ENCODE measurements at places on chromosomes 5 and 9.

DNA sequence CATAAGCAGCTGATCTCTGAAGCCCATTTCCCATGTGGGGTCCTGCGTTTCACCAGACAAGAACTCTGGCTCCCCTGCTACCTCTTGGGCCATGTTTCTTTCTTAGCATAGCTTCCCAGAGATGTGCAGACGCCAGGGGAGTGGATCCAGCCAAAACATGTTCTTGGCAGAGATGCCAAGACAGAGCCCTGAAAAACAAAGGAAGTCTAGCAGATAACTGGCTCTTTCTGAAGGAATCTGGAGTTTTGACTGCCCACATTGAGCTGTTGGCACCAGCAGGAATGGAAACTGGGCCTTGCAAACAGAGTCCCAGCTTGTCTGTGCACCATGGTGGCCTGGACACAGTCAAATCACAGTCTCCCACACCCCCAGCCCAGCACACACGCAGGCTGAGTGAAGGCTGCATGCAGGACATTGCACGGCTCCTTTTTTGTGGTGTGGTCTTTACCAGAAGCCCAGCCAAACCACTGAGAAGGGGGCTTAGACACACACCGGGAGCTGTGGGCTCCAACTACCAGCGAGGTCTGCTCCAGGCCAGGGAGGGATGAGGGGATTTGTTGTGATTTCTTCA, 114.7 kb downstream of the SNX18 start:
- no peak for DNase-seq

- DNase-seq: peak; percentile 81
These were observed 41.2 kb downstream of the SLC22A5 start for GRCh38 chr5:132410451-132411303.

GRCh38 chr5:161022151-161022550, 170.1 kb upstream of the ATP10B start:
- no peak for DNase-seq

DNA sequence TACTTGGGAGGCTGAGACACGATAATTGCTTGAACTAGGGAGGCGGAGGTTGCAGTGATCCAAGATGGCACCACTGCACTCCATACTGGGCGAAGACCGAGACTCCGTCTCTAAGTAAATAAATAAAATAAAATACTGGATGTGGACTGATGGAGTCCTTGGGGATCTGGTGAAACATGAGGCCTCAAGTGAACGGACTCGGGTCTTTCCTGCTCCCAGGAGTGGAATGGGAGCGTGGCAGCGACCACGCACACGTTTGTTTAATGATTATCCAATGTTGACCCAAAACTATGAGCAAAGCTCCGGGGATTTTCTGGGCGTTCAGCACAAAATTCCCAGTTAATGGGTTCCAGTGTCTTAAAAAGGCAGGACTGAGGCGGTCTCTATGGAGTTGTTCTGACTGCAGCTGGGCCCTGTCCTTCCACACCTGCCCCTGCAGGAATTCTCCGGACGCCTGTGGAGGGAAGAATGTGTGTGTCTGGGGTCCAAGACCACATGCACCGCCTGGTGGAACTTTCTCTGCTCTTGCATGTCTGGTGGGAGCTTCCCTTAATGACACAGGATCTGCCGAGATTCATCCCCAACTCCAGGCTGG, 26.6 kb downstream of the NEK6 start:
- DNase-seq: no peak

GRCh38 chr5:15550502-15551112, 50.6 kb downstream of the FBXL7 start:
- DNase-seq: no peak

DNA sequence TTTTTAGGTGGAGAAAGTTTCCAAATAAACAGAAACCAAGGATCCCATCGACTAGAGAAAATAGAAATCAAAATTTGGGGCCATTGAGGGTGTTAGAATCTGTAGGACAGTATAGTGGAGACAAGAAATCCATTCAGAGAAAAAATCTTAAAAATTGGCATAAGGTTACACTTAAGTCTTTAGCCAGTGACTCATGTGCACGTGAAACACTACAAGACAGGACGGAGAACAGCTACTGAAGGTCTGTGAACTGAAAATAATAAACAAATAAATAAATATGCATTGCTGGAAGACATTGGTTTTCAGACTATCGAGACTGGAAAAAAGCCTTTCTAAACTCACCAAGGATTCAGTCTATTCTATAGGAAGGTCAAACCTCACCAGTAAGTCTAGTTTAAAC, 1955.5 kb downstream of the MAT2B start:
- DNase-seq: no peak

DNA sequence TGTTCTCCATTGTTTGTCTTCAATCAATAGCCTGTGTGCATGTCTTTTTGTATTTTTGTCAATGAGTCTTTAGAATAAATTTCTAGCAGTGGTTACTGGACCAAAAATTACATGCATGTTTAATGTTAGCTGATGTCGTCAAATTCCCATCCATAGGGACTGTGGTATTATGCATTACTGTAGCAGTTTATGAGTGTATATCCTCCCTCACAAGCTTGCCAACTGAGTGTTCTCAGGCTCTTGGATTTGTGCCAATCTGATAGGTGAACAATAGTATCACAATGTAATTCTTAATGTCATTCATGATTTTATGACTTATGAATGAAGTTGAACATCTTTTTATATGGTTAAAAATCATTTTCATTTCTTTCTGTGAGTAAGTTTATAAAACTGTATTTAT, 13.0 kb downstream of the SNX24 start:
- peak; percentile 79 for DNase-seq

DNA sequence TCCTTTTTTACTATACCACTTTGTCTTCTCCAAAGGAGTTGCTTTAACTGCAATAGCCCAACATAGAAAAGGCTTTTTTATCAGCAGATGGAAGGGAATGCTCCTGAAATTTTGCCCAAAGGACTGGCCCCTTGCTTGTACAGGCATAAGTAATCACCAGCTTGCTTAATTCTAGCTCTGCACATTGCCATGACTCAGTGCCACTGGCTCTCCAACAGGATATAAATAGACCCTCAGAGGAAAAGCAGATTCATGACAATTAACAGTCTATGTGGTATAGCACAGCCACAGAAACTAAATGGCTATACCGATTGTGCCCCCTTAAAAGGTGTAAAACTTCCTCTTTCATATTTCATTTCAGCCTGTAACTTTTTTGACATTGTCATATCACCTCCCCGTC, 227.0 kb downstream of the ZNF608 start:
- no peak for DNase-seq

GRCh38 chr5:14011089-14012020, 66.9 kb upstream of the DNAH5 start:
- peak; percentile 80 for DNase-seq

- DNase-seq: no peak
These were observed 65.3 kb downstream of the RGS3 start for GRCh38 chr9:113528811-113529210.

DNA sequence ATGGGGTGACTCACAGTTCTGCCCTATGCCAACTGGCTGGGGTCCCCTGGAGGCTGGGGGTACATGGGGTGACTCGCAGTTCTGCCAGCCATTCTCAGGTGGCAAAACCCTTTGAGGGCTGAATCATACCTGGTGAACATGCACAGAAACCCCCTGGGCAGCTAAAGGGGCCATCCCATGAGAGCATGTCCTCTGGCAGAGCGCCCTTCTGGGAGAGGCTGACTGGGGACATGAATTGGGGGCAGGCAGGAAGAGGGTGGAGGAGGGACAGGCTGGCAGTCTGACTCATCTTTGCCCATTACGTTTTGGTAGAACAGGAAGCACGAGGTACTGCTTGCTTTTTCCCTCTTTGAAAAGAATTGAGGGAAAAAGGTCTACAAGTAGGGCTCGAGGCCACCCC, 16.7 kb downstream of the TRAF1 start:
- DNase-seq: peak; percentile 22

DNA sequence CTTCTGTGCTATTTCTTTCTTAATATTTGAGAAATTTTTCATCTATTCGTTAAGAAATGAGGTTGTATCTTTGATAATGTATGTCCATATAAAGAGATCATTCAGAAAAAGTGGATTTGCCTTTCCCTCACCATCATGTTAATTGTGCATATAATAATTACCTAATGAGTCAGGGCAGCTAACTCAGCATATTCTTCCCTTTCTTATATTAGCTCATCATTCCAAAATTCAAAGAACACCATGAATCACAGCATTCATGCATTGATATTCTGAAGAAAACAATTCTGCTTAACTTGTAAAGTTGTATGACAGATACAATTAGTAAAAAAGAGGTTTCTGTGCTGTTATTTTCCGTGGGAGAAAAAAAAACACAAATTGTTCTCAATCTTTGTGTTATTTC, 630.6 kb downstream of the TLE1 start:
- no peak for DNase-seq

DNA sequence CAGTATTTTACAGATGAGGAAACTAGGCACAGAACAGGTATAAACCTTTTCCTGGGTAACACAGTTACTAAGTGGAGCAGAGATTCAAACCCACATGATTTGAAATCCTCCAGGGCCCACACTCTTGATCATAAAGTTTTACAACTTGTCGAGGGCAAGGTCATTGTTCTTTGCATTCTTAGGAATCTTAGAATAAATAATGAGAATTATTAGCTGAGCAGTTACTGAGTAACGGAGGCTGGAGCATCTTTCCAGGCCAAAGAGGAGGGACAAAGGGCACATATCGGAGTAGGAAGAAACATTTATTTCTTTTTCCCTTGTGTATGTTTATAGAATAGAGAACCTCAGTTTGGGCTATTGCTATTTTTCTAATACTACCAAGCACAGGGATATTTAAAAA, 27.1 kb upstream of the F2R start:
- DNase-seq: no peak

DNA sequence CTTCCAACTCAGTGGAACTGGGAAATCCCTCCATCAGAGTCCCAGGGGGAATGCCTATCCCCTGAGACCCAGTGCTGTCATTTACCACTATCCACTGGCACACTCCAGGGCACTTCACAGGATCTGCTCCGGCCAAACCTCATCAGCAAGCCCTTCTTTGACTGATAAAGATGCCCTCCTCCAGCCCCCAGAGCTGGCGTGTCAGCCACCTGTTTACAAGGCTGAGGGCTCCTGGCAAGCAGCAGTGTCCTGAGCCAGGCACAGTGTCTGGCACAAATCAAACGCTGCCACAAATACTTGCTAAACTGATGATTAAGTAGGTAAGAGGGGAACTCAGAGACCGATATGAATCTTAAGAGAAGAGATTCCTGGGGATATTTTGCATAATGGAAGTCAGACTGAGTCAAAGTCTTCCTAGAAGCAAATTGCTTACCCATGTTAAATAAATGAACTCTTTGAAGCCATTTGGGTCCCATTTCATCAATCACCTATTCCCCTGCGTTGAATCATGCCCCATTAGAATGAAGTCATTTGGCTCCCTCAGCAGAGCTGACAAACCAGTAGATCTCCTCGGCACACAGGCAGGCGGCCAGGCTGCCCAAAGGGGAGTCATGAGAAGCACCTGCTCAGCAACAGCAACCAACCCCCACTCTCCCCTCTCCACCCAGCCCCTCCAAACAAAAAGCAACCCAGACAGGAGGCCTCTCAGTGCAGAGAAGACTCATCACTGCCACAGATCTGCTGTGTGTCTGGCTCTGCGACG, 97.4 kb downstream of the CDK5RAP2 start:
- no peak for DNase-seq

- no peak for DNase-seq
These were observed 483.2 kb downstream of the TLR4 start for GRCh38 chr9:118187408-118187807.

DNA sequence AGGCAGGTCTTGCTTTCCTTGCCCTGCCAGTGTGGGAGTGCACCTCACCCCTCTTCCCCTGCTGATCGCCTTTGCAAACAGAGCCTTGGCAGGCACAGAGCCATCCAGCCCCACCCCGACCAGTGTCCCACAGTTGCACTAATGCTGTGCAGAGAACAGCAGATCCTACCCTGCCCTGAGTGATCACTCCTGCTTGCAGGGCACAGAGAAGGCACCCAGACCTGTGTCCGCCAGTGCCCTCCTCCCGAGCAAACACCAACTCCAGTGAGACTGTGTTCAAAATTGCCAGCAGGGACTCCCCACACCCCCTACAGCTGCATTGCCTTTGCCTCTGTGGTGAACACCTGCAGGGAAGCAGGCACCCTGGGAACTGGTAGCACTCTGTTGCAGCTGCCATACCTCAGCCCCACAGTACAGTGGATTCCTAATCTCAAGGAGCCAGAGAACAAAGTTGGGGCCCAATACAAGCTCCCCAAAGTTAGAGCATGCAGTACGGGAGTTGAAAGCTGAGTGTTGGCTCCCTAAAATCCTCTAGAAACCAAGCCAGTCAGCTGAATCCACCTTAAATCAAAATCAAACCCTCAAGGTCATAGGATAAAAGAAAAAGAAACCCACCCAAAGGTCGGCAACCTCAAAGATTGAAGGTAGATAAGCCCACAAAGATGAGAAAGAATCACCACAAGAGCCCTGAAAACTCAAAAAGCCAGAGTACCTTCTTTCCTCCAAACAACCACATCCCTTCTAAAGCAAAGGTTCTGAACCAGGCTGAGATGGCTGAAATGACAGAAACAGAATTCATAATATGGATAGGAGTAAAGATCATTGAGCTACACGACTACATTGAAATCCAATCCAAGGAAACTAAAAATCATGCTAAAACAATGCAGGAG, 92.9 kb upstream of the PIK3R1 start:
- DNase-seq: no peak

DNA sequence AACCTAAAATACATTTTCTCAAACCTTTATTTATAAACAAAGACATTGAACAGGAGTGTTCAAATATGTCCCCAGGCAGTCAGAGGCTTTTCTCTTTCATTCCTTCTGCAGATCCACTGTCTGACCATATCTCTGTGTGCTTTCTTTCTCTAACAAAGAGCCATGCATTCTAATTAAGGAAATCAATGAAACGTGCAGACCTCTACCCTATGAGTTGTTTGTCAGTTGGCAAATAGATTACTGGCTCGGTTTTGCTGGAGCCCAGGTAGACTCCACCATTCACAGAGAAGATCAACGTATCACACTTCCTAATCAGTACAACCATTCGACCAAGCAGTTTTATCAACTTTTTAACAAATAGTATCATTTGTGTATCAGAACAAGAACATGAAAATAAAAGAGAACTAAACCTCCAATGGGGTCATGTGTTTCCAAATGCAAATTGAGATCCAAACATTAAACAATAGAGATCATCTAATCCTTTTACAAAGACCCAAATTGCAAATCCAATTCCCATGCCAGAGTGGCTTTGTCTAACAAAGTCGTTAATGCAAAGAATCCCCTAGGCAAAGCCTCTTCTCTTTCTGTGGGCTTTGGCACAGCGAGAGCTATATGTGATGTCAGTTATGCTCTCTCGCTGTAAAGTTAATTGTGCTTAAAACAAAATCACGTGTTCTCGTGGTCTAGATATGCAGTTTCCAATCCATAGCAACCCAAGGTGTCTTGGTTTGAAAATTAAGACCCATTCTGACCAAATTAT, 16.8 kb downstream of the KLF4 start:
- no peak for DNase-seq

DNA sequence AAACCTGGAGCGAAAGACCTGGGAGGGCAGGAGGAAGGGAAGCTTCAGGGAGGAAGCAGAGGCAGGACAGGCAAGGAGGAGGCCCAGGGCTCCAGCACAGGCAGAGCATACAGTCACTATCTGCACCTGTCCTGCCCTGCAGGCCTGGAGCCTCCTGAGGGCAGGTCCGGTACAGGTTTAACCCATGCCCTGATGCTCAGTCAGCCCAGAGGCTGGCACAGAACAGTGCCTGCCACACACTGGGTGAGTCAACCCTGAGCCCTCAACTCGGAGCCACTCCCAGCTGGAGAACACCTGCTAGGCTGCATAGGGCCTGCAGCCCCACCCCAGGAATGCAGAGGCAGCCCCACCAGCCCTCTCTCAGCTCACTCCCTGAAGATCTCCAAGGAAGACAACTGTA, 161.5 kb upstream of the PHYKPL start:
- no peak for DNase-seq
